Upper lobe of right lung (tissue), 1 donor: ENCODE measurements at places on chromosomes 4 and X. TPM values are rescaled to one million over a fixed set of nuclear protein-coding genes. Genes with fewer than 3 reads are reported as not detected.

GRCh38 chrX:154466036-154466435 is 8.0 kb downstream of the PLXNA3 start:
- no peaks in the 10 kb centered on the region for H3K4me1 ChIP-seq
- H3K27ac ChIP-seq, result no peak overlapping the region
- DNase-seq, result no peak

GRCh38 chrX:93985344-93986307 is 311.6 kb downstream of the FAM133A start:
- no peaks in the 10 kb centered on the region for H3K27me3 ChIP-seq
- no peaks in the 10 kb centered on the region for H3K36me3 ChIP-seq
- no peaks in the 10 kb centered on the region for H3K4me1 ChIP-seq
- H3K4me3 ChIP-seq, result no peak overlapping the region
- no peak for DNase-seq

The ELOVL6 gene
- total RNA-seq, result 4.7 TPM

The HTT gene
- 73.6 TPM for total RNA-seq
